ENCODE measurements at places on chromosomes 12 and 14. TPM values are rescaled to one million over a fixed set of nuclear protein-coding genes. Genes with fewer than 3 reads are reported as not detected.

DNA sequence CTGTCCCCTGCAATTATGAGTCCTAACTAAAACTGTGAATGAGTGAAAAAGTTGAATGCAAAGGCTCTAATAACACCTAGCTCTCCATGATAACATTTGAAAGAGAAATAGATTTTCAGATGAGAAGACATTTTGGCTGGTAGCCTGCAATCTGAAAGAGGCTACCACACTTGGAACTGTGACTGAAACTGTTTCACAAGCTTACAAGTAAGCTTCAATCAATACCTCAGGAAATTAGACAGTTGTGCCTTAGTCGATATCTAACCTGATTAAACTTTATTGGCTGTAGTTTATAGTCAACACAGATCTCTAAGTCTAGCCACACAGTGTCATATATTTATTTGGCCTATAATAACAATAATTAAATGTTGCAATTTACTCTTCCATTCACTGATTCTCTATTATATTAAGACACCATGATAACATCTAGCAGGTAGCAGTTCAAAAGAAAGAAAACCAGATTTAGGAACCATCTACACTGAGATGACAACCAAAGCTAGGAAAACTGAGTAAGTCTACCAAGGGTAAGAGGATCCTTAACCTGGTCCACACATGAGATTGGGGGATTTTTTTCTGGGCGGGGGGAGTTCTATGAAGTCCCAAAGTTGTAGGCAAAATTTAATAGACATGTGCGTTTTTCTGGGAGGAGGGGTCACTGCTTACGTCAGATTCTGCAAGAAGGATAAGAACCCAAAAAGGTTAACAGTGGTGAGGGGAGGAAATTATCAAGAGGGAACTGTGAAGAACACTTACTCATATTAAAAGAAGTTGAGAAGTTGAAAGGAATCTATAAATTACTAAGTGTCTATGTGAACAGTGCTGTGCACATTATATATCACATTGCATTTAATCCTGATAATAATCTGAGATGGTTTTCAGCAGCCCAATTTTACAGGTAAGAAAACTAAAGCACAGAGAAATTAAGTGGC, 65.8 kb downstream of the NUMB start:
- no peaks in the 10 kb centered on the region for H3K27me3 ChIP-seq
- no peaks in the 10 kb centered on the region for H3K36me3 ChIP-seq
- DNase-seq: no peak
- H3K4me3 ChIP-seq: no peak overlapping the region
- no peaks in the 10 kb centered on the region for H3K4me1 ChIP-seq

DNA sequence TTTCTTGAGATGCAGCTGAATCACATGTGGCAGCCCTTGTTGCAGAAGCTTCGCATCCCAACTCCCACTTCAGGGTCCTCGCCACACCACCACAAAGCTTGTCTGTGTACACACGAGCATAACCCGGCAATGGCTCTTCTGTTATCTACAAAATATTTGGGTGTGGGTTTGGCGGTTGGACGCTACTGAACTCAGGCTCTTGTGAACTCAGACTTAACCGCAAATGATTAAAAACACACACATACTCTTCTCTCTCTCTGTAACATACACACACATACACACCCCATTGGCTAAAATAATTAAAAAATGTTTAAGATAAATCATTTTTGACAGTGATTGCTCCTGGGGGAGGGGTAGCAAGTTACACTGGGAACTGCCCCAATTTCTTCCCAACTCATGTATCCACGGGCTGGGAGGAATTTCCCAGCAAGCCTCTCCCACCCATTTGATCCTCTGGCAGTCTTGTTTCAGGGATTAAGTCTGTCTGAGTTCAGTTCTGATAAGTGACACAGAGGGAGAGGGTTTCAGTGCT, 63.7 kb upstream of the MANSC4 start:
- no peaks in the 10 kb centered on the region for H3K27me3 ChIP-seq
- H3K4me1 ChIP-seq: no peaks in the 10 kb centered on the region
- no peaks in the 10 kb centered on the region for H3K36me3 ChIP-seq
- no peak overlapping the region for H3K27ac ChIP-seq

Gene DCN
- not detected for total RNA-seq

DNA sequence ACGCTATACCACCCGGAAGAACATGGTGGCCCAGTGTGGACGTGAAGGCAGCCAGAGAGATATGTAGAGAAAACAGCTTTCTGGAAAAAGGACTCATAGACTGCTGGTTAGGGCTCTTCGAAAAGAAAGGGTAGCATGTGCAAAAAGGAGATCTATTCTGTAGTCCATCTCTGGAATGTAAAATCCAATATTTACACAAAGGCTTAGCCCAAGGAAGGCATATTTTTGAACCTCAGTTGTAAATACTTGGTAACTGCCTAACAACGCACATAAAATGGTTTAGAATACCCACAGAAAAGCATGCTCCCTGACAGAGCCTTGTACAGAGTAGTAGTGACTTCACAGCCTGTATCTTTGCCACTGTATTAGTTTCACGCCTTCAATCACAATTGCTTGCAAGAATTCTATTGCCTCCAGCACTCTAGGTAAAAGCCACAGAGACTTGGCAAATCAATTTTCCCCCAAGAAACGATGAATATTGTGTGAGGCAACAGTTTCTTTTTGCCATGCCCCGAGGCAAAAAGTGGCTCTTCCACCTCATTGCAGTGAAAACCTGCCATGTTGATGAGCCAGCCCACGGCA, 59.2 kb downstream of the TRIM9 start:
- H3K27me3 ChIP-seq: no peaks in the 10 kb centered on the region
- no peak overlapping the region for H3K4me3 ChIP-seq

- DNase-seq: peak; percentile 72
- no peaks in the 10 kb centered on the region for H3K27me3 ChIP-seq
- no peak overlapping the region for H3K27ac ChIP-seq
- peaks cover 4% of the 10 kb centered on the region for H3K4me1 ChIP-seq
- H3K36me3 ChIP-seq: no peaks in the 10 kb centered on the region
- peak overlapping the region; percentile 57 for H3K4me3 ChIP-seq
These were observed 695 bp upstream of the TNFAIP2 start for GRCh38 chr14:103122585-103122946.

Gene KLRC2
- not detected for total RNA-seq

Gene KRT5
- total RNA-seq: not detected

Gene MMP17
- total RNA-seq: 14.8 TPM

DNA sequence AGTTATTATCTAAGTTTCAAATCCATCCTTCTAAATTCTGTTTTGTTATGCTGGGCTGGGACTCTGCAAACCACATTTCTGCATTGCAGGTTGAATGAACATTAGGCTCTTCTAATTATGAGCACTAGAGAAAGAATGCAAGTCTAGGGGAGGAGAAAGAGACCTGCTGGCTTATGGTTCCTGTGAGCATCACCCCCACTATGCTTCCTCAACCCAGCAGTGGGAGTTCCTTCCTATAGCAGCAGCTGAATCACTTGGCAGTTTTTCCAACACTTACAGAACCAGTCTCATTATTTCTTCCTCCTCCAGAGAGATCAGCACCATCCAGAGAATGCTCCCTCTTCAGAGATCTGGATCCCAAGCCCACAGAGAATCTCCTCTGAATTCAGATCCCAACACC, 297.7 kb upstream of the CLEC14A start:
- no peaks in the 10 kb centered on the region for H3K27me3 ChIP-seq
- no peak for DNase-seq
- peaks cover 2% of the 10 kb centered on the region for H3K36me3 ChIP-seq
- no peak overlapping the region for H3K4me3 ChIP-seq
- H3K27ac ChIP-seq: no peak overlapping the region

GRCh38 chr12:111841236-111841749, 735 bp upstream of the MAPKAPK5 start:
- peaks cover 33% of the 10 kb centered on the region for H3K36me3 ChIP-seq
- H3K27me3 ChIP-seq: no peaks in the 10 kb centered on the region
- no peak for DNase-seq
- H3K4me3 ChIP-seq: peak overlapping the region; percentile 92
- no peaks in the 10 kb centered on the region for H3K4me1 ChIP-seq

GRCh38 chr12:67453191-67453590, 184.0 kb downstream of the CAND1 start:
- H3K4me1 ChIP-seq: no peaks in the 10 kb centered on the region
- H3K27ac ChIP-seq: no peak overlapping the region
- DNase-seq: no peak
- no peaks in the 10 kb centered on the region for H3K36me3 ChIP-seq

DNA sequence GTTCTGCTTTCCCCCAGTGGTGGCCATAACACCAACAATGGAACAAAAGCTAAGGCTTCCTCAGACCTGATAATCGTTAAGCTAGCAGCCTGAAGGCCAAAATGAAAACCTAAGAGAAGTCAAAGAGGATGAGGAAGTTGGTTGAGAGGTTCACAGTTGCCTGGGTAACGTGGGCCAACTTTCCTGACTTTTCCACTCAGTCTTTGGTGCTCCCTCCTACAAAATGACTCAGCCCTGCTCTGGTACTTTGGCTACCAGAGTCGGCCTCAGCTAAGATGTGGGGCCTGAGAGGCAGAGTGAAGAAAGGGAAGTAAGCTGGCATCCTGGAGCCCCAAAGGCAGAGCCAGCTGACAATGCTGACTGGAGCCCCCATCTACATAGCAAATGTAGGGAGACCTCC, 14.9 kb upstream of the FKBP11 start:
- no peak overlapping the region for H3K4me3 ChIP-seq
- peaks cover 18% of the 10 kb centered on the region for H3K36me3 ChIP-seq
- H3K27ac ChIP-seq: no peak overlapping the region
- DNase-seq: no peak

GRCh38 chr12:116415408-116416108, 138.1 kb upstream of the MED13L start:
- no peaks in the 10 kb centered on the region for H3K4me1 ChIP-seq
- no peaks in the 10 kb centered on the region for H3K27me3 ChIP-seq
- H3K36me3 ChIP-seq: no peaks in the 10 kb centered on the region
- no peak overlapping the region for H3K4me3 ChIP-seq
- H3K27ac ChIP-seq: no peak overlapping the region
- no peak for DNase-seq

GRCh38 chr12:4251216-4251891, 22.2 kb upstream of the CCND2 start:
- no peaks in the 10 kb centered on the region for H3K4me1 ChIP-seq
- no peak overlapping the region for H3K4me3 ChIP-seq
- no peaks in the 10 kb centered on the region for H3K27me3 ChIP-seq
- no peak for DNase-seq
- H3K36me3 ChIP-seq: no peaks in the 10 kb centered on the region

- H3K27ac ChIP-seq: no peak overlapping the region
- no peak for DNase-seq
- no peak overlapping the region for H3K4me3 ChIP-seq
- no peaks in the 10 kb centered on the region for H3K4me1 ChIP-seq
- H3K27me3 ChIP-seq: no peaks in the 10 kb centered on the region
- H3K36me3 ChIP-seq: peaks cover 2% of the 10 kb centered on the region
These were observed 125.8 kb downstream of the KTN1 start for GRCh38 chr14:55705651-55706364.

GRCh38 chr14:104283197-104284106, 145.1 kb downstream of the KIF26A start:
- no peaks in the 10 kb centered on the region for H3K27me3 ChIP-seq
- no peaks in the 10 kb centered on the region for H3K4me1 ChIP-seq
- no peak overlapping the region for H3K27ac ChIP-seq

DNA sequence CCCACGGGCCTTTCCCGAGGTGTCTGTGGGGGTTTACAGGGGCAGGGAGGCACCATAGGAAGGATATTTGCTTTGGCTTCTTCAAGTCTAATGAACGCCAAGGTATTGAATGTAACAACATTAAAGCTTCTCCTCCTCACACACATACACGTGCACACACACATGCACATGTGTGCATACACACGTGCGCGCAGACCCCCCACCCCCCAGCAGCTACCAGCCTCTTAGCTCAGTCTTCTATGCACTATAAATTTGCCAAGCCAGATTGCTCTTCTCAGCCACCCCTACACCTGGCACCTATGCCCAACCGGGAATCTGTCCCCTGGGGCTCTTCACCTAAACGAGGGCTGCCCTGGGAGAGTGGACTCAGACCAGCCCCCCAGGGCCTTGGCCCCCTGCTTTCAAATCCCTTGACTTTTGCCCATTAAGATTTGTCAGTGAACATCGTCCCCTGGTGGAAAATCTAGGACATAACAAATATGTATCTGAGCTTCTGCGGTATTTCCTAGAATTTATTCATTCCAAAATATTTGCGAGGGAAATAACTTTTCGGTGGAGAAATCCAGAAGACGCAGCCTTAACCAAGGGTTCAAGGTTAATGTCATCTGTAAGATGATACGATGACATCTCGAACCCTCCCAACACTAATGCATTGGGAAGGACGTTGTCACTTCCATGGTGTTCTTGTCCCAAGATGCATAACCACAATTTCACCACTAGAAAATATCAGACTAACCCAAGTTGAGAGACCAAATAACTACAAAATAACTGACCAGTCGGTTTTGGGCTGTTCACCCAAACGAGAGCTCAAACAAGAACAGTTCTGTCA, 330.4 kb downstream of the MED13L start:
- no peak for DNase-seq
- H3K4me3 ChIP-seq: no peak overlapping the region
- peaks cover 10% of the 10 kb centered on the region for H3K36me3 ChIP-seq
- no peaks in the 10 kb centered on the region for H3K4me1 ChIP-seq

DNA sequence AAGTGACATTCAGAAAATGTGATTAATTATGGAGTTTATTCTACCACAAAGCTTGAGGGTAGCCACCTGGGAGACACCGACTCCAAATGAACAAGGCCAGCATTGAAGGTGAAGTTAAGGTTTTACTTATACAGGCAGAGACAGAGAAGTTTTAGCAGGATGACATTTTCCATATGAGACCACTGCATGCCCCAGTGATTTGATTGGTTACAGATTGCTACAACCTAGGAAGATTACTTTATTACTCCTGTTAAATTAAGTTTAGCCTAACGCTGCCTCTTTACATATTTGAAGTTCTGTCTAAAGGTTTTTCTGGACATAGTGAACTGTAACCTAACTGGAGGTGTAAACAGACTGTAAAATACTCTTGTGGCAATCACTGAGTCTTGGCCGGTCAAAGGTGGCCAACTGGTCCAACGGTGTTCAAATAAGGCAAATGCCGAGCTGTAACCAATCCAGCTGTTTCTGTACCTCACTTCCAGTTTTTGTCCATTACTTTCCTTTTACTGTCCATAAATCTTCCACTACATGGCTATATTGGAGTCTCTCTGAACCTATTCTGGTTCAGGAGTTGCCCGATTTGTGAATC, 57.2 kb downstream of the RIN3 start:
- peaks cover 2% of the 10 kb centered on the region for H3K36me3 ChIP-seq
- no peak for DNase-seq
- no peak overlapping the region for H3K27ac ChIP-seq
- H3K4me1 ChIP-seq: peaks cover 4% of the 10 kb centered on the region

- no peak overlapping the region for H3K4me3 ChIP-seq
- peaks cover 4% of the 10 kb centered on the region for H3K4me1 ChIP-seq
- H3K36me3 ChIP-seq: peaks cover 4% of the 10 kb centered on the region
- H3K27ac ChIP-seq: no peak overlapping the region
These were observed 151.1 kb downstream of the PPM1H start for GRCh38 chr12:62783881-62784280.

Gene STAB2
- total RNA-seq: not detected

Gene MYF5
- total RNA-seq: not detected

DNA sequence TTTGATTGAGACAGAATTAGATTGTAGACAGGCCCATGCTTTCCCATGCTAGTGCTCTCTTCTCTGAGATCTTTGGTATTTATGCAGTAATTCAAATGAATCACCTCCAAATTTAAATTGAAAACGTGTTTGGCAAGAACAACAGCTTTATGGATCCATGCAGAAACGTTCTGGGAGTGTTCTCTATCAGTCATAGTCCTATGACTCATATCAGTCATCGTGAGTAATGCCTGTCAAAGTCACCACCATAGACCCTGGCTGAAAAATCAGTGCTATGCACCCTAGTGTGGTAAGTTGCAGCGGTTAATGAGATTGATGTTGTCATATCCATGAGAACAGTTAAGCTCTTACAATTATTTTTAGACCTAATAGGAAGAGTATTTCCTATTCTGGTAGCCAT, 90.1 kb upstream of the FOXG1 start:
- no peak overlapping the region for H3K27ac ChIP-seq
- DNase-seq: no peak
- no peaks in the 10 kb centered on the region for H3K4me1 ChIP-seq
